Fibroblast of lung (primary cell): ENCODE measurements at places on chromosomes 6 and 20.
A peak's percentile ranks its signal among the peaks of the same experiment; 100 is the strongest.

GRCh38 chr6:151701911-151702562 lies 105.4 kb upstream of the ESR1 start:
- H3K27ac ChIP-seq, result no peak overlapping the region
- DNase-seq, result no peak
- no peaks in the 10 kb centered on the region for H3K27me3 ChIP-seq
- H3K4me3 ChIP-seq, result no peak overlapping the region

GRCh38 chr6:119727504-119728219 lies 378.1 kb upstream of the MAN1A1 start:
- H3K4me3 ChIP-seq, result no peak overlapping the region
- no peaks in the 10 kb centered on the region for H3K4me1 ChIP-seq
- no peak for DNase-seq
- H3K36me3 ChIP-seq, result no peaks in the 10 kb centered on the region

DNA sequence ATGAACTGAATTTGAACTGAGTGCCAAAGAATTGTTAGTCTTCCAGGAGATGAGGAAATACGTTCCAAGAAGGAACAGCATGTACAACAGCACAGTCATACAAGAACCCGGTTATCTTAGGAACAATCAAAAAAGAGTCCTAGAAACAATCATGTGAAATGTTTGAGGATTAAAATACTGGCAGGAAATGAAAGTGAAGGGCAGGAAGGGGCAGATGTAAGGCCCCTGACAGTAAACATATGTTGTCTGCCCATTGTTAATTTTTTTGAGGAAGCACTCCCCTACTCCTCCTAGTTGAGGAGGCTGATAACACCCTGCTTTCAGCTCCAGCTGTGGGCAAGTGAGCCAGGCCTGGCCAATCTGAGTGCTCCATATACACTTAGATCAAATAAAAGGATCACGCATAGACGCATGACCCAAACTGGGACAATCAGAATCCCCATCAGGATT lies 220.9 kb downstream of the HACE1 start:
- DNase-seq, result peak; percentile 20
- no peaks in the 10 kb centered on the region for H3K36me3 ChIP-seq
- no peak overlapping the region for H3K27ac ChIP-seq
- H3K4me3 ChIP-seq, result no peak overlapping the region
- H3K4me1 ChIP-seq, result no peaks in the 10 kb centered on the region

DNA sequence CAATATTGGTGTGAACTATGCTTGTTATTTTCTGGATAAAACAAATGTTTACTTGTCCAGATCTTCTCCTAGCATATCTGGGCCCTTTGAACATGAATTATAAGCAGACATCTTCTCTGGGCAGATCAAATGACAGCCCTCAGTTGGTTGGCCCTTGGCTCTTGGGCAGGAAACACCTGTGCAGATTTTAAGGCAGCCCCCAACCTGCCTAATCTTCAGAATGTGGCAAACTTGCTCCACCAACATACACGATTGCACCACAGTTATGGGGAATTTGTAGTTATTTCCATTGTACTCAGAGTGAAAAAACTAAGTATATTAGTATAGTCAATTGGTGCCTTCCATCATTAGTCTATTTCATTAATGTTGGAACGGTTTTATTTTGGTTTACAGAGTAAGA lies 94.9 kb upstream of the KCNK16 start:
- no peak for DNase-seq
- H3K36me3 ChIP-seq, result no peaks in the 10 kb centered on the region
- no peak overlapping the region for H3K27ac ChIP-seq
- no peaks in the 10 kb centered on the region for H3K27me3 ChIP-seq

DNA sequence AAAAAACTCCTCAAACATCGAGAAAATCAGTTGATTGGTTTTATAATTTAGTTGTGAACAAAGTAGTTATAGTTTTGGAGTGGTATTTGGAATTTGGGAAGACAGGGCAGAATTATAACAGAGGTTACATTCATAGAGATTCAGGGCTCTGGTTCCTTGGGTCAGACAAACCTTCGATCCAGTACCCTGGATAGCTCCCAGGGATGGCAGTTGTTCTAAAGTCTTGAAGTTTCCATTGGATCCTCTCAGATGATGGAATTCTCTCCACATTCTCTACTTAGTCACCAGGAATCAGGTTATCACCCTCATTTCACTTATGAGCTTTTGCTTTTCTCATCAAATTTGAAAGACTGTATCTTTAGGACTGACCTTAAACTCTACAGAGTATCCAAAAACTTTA lies 285.1 kb downstream of the CENPW start:
- H3K4me1 ChIP-seq, result no peaks in the 10 kb centered on the region
- no peak overlapping the region for H3K27ac ChIP-seq
- peak; percentile 32 for DNase-seq
- no peak overlapping the region for H3K4me3 ChIP-seq

DNA sequence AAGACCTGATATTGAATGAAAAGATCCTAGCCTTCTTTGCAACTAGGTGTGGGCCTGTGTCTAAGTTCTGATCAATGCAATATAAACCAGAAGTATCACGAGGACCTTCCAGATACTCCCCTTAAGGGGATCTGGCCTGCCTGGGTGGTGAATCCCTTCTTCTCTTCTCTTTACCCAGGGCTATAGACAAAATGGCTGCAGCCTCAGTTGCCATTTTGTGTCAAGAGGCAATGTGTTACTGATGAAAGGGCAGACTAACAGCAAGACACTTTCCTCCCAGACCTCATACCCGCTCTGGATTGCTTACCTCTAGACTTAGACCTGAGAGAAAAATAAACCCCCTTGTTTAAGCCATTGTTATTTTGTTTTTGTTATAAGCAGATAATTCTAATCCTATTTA lies 84.5 kb upstream of the CHD6 start:
- H3K4me3 ChIP-seq, result no peak overlapping the region
- H3K36me3 ChIP-seq, result no peaks in the 10 kb centered on the region
- H3K4me1 ChIP-seq, result no peaks in the 10 kb centered on the region
- no peak for DNase-seq
- no peaks in the 10 kb centered on the region for H3K27me3 ChIP-seq

- no peaks in the 10 kb centered on the region for H3K4me1 ChIP-seq
- no peak overlapping the region for H3K4me3 ChIP-seq
- H3K27ac ChIP-seq, result no peak overlapping the region
- H3K36me3 ChIP-seq, result no peaks in the 10 kb centered on the region
- DNase-seq, result peak; percentile 11
Observed at GRCh38 chr6:74182992-74183391, 487.0 kb downstream of the CD109 start.

- H3K36me3 ChIP-seq, result no peaks in the 10 kb centered on the region
- peaks cover 2% of the 10 kb centered on the region for H3K4me1 ChIP-seq
- no peak overlapping the region for H3K27ac ChIP-seq
- no peak for DNase-seq
- H3K27me3 ChIP-seq, result no peaks in the 10 kb centered on the region
- H3K4me3 ChIP-seq, result no peak overlapping the region
Observed at GRCh38 chr6:53858196-53858595, 63.4 kb downstream of the LRRC1 start.

DNA sequence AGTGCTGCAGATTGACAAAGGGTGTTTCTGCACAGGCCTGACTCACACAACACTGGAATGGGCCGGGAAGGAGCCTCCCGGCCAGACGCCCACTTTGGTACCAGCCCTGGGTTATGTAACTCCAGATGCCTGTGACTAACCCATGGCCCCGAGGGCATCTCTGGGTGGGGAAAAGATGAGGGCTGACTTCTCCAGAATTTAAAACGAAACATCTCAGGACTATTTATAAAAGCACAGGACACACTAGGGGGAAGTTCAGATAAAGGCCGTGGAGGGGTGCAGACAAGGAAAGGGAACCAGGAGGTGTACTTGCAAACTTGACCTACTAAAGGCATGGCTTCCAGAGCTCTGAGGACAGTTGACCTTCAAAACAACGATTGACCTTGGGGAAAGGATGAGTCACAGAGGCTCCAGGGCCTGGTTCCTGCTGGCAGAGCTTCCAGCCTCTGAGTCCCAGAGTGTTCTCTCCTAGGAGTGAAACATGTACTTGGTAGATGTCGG lies 196.9 kb downstream of the NFATC2 start:
- H3K4me3 ChIP-seq, result no peak overlapping the region
- DNase-seq, result peak; percentile 55
- no peaks in the 10 kb centered on the region for H3K36me3 ChIP-seq

GRCh38 chr6:31152781-31153180 lies 4.8 kb downstream of the CCHCR1 start:
- no peaks in the 10 kb centered on the region for H3K27me3 ChIP-seq
- H3K36me3 ChIP-seq, result peaks cover 6% of the 10 kb centered on the region
- H3K27ac ChIP-seq, result no peak overlapping the region

DNA sequence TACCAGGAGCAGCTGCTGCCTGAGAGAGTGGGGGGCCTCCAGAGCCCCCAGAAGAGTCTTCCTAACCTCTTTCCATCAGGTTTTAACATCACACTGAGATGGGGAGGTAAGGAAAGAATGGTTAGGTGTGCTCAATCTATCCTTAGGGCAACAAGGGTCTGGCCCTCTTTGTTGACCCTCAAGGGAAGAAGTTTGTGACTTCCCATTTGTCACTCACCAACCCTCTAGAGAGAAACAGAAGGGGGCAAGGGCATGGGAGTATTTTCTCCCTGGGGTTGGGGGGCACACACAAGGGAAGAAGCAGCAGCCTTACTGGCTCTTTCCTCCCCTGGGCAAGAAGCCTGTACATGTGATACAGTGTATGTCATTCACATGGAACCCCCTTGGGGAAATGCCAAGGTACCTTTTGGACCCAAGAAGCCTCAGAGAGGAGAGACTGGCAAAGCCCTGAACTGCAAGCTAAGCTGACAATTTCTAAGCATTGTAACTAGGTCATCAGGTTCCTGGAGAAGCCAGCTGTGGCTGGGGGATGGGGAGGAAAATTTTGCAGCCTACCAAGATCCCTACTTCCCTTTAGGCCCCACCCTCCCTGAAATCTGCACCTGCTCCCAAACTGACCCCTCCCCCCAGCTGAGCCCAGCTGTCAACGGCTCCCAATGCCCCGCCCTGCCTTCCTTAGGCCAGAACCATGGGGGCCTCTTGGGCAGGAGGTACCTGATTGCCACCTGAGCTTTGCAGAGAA lies 14.5 kb downstream of the BCL2L1 start:
- H3K27ac ChIP-seq, result no peak overlapping the region
- no peaks in the 10 kb centered on the region for H3K27me3 ChIP-seq
- peaks cover 23% of the 10 kb centered on the region for H3K4me1 ChIP-seq
- H3K4me3 ChIP-seq, result no peak overlapping the region
- peaks cover 15% of the 10 kb centered on the region for H3K36me3 ChIP-seq

- H3K4me3 ChIP-seq, result no peak overlapping the region
- H3K27ac ChIP-seq, result no peak overlapping the region
- no peaks in the 10 kb centered on the region for H3K4me1 ChIP-seq
- H3K36me3 ChIP-seq, result no peaks in the 10 kb centered on the region
Observed at GRCh38 chr20:63454731-63455567, 17.5 kb downstream of the KCNQ2 start.
